ENCODE measurements at places on chromosomes 4 and X.

DNA sequence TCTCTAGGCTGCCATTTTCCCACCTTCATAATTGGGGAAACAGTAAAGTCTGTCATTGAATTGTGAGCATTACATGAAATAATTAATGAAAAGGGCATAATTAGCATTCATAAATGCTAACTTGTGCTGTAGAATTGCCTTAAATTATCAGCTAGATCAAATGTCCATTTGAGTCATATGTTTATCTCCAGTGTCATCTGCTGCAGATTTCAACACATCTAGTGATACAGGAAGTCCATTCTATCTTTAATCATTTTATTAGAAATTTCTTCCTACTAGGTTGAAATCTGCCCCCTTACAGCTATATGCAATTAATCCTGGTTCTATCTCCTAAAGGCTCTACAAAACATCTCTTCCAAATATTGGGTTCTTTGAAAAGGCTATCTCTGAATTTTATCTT lies 240.3 kb upstream of the GALNT7 start:
- DNase-seq, result no peak

- no peak for DNase-seq
Measured at GRCh38 chr4:69054578-69055200, 41.6 kb upstream of the UGT2B7 start.

DNA sequence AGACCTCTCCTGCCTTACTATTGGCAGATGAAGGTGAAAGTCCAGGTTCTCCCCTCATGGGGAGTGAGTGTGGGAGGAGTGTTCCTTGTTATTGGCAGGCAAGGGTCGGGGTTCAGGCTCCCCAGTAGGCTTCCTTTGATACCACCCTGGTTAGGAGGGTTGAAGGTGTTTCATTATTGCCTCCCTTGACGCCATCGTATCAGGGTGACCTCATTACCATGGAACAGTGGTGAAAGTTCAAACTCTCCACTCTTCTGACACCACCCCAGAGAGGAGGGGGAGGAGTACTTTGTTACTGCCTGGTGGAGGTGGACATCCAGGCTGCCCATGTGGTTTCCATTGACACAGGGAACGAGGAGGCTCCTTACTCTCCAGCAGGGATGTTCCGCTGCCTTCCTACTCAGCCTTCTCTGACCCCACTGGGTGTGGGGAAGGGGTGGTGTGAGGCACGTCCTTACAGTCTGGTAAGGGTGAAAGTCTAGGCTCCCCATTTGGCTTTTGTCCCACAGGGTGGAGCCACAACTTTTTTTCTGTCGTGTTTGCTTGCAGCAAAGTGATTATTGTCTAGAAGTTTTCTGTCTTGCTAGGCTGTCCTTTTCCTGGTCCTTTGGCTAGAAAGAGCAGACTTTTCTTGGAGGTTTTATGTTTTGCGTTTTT lies 37.2 kb upstream of the USP9X start:
- no peak for DNase-seq

GRCh38 chrX:49106930-49107329 lies 16.6 kb downstream of the GPKOW start:
- DNase-seq, result peak; percentile 37

GRCh38 chrX:65740909-65741308 lies 73.5 kb downstream of the MSN start:
- DNase-seq, result no peak

- no peak for DNase-seq
Measured at GRCh38 chr4:113674733-113675132, 86.8 kb downstream of the CAMK2D start.

DNA sequence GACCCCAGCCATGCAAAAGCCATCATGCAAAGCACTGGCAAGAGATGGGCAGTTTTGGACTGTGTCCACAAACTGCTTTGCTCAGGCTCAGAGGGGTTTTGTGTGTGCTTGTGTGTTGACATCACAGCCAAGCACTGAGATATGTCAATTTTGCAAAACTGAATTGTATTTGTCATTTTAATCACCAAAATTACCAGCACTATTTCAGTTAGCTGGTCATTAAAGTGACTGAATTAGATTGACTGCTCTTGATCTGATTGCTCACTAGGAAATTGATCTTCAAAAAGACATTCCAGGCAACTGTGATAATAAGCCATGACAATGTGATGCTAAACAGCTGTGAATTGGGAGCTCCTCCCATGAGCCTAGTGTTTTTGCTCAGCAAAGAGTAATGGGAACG lies 337.3 kb upstream of the GNPDA2 start:
- DNase-seq, result no peak

GRCh38 chr4:148444296-148445070 lies 2.3 kb upstream of the NR3C2 start:
- peak; percentile 37 for DNase-seq

- no peak for DNase-seq
Measured at GRCh38 chr4:168803732-168804131, 206.3 kb downstream of the CBR4 start.

Data from hippocampal formation (tissue), 2 donors.